Jurkat, Clone E6-1 (cell line): ENCODE measurements at places on chromosomes 13 and 19.

GRCh38 chr13:73859841-73860240 is 274.4 kb downstream of the KLF12 start:
- no peak for DNase-seq

- peak; percentile 11 for DNase-seq
Observed at GRCh38 chr13:40640845-40641458, 25.5 kb downstream of the FOXO1 start.

DNA sequence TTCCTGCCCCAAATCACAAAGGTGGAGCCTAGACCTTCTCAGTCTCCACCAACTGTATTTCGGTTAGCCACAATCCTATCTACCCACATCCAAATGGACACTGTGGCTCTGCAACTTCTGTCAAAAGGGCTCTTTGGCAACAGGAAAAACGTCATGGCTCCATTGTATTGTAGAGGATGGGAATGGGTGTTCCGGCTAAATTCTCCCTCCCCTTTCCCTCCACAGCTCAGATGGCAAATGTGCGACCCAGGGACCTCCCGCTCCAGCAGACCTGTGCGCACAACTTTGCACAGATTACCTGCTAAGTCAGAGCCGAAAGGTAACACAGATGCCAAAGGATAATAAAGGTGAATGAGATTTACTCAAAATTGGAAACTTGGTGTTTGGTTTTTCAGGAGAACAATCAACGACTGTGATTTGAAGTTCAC is 968 bp upstream of the KL start:
- no peak for DNase-seq

DNA sequence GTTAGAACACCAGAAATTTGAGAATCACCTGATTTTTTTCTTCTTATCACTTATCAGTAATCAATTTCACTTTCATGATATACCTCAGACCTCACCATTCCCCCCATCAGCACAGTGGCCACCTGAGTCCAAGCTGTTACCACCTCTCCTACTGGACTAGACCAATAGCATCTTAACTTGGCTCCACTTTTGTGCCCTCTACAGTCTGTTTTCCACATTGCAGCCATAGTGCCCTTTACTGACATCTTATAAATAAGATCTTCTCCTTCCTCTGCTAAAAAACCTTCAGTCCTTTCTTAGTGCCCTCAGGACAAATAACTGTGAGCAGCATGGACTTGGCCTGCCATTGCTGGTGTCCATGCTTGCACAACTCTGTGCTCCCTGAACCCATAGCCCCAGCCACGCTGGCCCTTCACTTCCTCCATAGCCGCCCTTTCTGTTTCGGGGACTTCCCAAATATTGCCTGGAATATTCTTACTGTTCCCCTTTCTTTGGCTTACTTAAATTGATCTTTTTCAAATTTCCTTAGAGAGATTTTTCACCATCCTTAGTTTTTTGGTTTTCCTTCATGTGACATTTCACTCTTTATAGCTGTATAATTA is 380.8 kb downstream of the LMO7 start:
- DNase-seq, result peak; percentile 20

DNA sequence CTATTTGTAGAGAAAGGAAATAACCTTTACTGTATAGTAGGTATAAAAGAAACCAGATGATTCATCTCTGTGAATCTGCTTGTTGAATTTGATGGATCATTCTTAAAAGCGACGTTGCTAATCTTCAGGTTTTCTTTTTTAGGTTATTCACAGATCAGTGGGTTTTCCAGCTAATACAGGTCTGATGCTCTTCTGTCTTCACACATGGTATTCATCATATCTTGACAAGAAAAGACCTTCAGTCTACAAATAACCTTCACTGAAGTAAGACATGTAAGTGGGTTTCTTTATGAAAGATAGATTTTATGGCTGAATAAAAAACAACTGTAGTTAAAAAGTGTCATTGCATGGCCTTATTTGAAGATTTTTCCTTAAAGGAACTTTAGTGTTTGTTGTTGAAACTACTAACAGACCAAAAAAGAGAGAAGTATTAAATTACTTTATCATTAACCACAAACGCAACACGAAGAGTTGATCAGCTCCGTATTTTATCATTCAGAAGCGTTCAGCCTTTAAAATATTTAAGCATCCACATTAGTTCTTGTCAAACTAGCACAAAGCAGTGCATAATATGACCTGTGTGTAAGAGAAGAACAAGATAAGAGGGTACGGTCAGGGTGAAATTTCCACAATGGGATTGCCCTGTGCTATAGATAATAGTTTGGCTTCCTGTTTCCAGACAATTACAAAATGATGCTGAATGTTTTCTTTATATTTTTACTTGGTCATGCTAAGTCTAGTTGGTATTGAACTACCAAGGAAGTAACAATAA is 299.5 kb downstream of the MZT1 start:
- no peak for DNase-seq

GRCh38 chr19:53132141-53132991 is at the start of gene ZNF415:
TSS of gene ZNF415 (minus strand) at chr19:53132910. CDS start at chr19:53122676, 10,234 bp downstream.
- no peak for DNase-seq

DNA sequence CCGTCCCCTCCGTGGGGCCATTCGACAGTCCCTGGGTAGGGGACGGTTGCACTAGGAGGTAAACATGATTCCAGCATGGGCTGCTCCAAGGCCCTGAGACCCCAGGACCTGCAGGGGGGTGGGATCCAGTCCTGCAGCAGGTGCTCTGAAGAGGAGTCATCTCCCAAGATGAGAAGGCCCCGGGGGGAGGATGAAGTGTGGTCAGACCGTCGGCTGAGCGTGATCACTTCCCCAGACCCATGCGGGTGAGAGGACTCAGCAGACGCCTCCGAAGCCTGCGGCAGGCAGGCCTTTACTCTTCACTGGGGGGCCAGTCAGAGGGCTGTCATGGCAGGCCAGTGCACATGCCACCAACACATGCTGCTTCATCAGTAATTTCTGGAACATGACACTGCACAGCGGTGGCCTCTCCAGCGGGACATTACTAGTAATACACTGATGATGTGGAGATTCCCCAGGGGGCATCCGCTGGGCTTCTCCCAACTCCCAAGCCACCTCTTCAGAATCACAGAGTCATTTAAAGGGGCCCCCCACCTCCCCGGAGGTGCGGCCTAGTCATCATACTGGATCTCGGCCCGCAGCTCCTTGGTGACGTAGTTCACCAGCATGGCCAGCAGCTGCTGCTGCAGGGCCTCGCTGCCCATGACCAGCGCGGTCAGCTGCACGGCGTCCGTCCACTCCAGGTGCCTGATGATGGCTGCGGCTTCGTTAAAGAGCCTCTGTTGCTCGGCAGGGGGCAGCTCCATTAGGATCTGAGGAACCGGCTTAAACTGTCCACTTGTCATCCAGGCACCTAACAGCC is 12.7 kb downstream of the C19orf12 start:
- DNase-seq, result no peak
